Esophagus squamous epithelium (tissue), 5 donors: ENCODE measurements at places on chromosomes 5 and 9. TPM values are rescaled to one million over a fixed set of nuclear protein-coding genes. Genes with fewer than 3 reads are reported as not detected.
A peak's percentile ranks its signal among the peaks of the same experiment; 100 is the strongest.

DNA sequence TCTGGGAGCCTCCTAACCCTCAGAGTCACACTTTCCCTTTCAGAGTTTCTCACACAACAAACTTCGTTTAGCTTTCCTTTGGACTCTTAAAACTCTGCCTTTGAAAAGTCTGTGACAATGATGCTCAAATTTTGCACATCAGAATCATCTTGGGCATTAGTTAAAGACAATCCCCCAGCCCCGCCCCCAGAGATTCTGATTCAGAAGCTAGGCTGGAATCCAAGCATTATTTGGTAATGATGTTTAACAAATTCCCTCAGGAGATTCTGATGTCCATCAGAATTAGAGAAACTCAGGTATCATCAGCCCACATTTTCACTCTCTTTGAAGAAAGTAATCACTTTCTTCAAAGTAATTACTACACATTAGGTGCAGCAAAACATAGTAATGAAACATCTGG, 9.6 kb upstream of the PLPP1 start:
- H3K4me3 ChIP-seq = no peak overlapping the region
- H3K27me3 ChIP-seq = no peaks in the 10 kb centered on the region
- H3K27ac ChIP-seq = no peak overlapping the region
- no peaks in the 10 kb centered on the region for H3K36me3 ChIP-seq
- no peaks in the 10 kb centered on the region for H3K4me1 ChIP-seq

DNA sequence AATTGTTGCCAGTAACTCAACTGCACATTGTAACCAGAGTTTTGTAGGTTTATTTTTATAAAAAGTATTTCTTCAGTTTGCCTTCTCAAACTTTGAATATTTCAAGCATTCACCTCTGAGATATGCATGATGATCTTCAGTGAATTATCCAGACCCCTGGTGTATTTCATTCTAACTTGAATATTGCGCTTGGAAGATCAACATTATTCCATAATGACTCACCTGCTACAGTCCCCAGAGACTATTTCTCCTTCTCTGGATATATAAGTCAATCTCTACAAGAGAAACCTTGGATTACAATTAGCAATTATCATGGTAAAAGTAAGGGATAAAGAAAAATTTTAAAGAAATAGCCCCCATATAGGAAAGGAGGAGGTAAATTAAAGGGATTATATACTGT, 1041.0 kb downstream of the TLE1 start:
- H3K4me1 ChIP-seq = peaks cover 20% of the 10 kb centered on the region
- H3K27ac ChIP-seq = peak overlapping the region; percentile 43
- H3K36me3 ChIP-seq = no peaks in the 10 kb centered on the region
- H3K27me3 ChIP-seq = no peaks in the 10 kb centered on the region

The SAXO1 gene
- not detected for total RNA-seq

The SLC6A3 gene
- not detected for total RNA-seq

DNA sequence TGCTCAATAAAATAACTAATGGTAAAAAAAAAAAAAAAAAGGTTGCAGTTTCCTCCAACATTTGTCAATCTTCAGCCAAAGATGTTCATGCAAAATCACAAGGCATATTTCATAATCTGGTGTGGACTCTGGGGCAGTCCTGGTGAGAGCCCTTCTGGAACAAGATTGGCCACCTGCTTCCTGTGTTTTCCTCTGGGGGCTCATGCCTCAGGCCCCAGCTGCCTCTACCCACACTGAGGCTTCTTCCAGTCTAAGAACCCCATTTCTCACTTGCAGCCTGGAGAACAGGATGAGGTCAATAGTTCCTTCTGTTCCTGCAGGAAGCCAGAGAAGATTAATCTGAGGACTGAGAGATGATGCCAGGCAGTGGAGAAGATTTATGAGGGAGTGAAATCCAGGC, 492.6 kb upstream of the BRINP1 start:
- H3K27me3 ChIP-seq = no peaks in the 10 kb centered on the region
- DNase-seq = no peak
- H3K4me3 ChIP-seq = no peak overlapping the region
- H3K4me1 ChIP-seq = peaks cover 9% of the 10 kb centered on the region
- no peak overlapping the region for H3K27ac ChIP-seq
- H3K36me3 ChIP-seq = no peaks in the 10 kb centered on the region

- H3K27ac ChIP-seq = no peak overlapping the region
- H3K4me1 ChIP-seq = no peaks in the 10 kb centered on the region
- H3K4me3 ChIP-seq = no peak overlapping the region
- no peaks in the 10 kb centered on the region for H3K36me3 ChIP-seq
Measured at GRCh38 chr9:131180454-131180853, 55.1 kb downstream of the NUP214 start.

GRCh38 chr9:111287127-111287526, 42.9 kb downstream of the OR2K2 start:
- H3K4me1 ChIP-seq = no peaks in the 10 kb centered on the region
- no peak overlapping the region for H3K4me3 ChIP-seq
- H3K27me3 ChIP-seq = no peaks in the 10 kb centered on the region
- DNase-seq = no peak

- no peaks in the 10 kb centered on the region for H3K36me3 ChIP-seq
- no peaks in the 10 kb centered on the region for H3K27me3 ChIP-seq
- H3K4me1 ChIP-seq = no peaks in the 10 kb centered on the region
Measured at GRCh38 chr5:107217721-107218130, 453.0 kb downstream of the EFNA5 start.

The GFI1B gene
- total RNA-seq = not detected

- no peak overlapping the region for H3K27ac ChIP-seq
- H3K4me1 ChIP-seq = no peaks in the 10 kb centered on the region
- H3K27me3 ChIP-seq = no peaks in the 10 kb centered on the region
- no peak for DNase-seq
- no peak overlapping the region for H3K4me3 ChIP-seq
Measured at GRCh38 chr9:8494571-8494970, 695.0 kb upstream of the DMAC1 start.

- H3K27ac ChIP-seq = no peak overlapping the region
- no peak for DNase-seq
- no peaks in the 10 kb centered on the region for H3K27me3 ChIP-seq
- H3K36me3 ChIP-seq = no peaks in the 10 kb centered on the region
- H3K4me1 ChIP-seq = no peaks in the 10 kb centered on the region
Measured at GRCh38 chr5:156148301-156148700, 178.7 kb upstream of the SGCD start.

DNA sequence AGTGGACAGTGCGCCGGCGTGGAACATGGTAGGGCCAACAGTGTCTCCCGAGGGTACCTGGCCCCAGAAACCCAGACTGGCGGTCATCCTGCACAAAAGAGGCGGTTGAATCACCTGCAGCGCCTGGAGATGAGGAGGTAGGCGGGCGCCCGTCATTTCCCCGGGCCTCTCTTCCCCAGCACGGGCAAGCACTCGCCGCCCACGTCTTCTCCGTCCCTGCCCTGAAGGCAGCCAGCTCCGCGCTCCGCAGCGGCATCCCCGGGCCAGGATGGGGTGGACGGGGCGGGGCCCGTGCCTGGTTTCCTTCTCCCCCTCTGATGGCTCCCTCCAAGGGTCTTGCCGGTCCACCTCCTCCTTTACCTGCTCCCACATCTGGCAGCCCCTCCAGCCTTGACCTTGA, 27.1 kb upstream of the N4BP3 start:
- H3K27ac ChIP-seq = no peak overlapping the region
- no peaks in the 10 kb centered on the region for H3K36me3 ChIP-seq
- no peak overlapping the region for H3K4me3 ChIP-seq
- no peaks in the 10 kb centered on the region for H3K4me1 ChIP-seq
- peaks cover 28% of the 10 kb centered on the region for H3K27me3 ChIP-seq

The PAEP gene
- not detected for total RNA-seq

GRCh38 chr9:5850724-5851122, 17.8 kb upstream of the ERMP1 start:
- peaks cover 14% of the 10 kb centered on the region for H3K4me1 ChIP-seq
- no peak overlapping the region for H3K27ac ChIP-seq
- DNase-seq = no peak
- H3K36me3 ChIP-seq = no peaks in the 10 kb centered on the region
- no peak overlapping the region for H3K4me3 ChIP-seq
